ENCODE measurements at places on chromosomes 7 and 10.

- DNase-seq, result no peak
Measured at GRCh38 chr7:80641548-80641947, 3.1 kb downstream of the CD36 start.

DNA sequence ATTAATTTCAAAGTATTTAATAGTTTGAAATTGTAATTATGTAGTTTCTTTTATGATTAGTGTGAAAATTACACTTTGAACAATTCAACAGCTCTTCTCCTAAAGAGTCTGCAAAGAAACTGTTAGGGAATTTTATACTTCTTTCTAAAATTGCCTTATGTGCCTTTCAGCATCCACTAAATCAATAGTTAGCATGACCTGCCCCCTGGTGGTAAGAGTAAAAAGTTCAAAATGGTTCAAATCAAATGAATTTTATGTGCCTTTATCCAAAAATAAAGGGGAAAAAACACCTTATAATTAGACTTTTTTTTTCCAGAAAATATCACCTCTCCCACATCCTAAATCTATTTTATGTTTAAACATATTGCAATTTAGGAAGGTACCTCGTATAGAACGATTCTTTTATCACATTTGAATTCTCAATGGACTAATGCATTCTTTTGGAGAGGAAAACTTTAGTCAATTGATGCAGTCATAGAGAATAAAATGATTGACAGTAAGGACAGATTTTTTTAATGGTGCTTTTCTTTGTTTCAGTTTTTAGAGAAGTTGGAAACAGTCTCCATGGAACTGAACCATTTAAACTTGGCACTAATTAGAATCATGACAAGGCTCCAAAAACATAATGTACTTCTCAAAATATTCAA is 163.7 kb downstream of the SEMA3D start:
- DNase-seq, result no peak

GRCh38 chr7:139762886-139763285 is 14.9 kb downstream of the HIPK2 start:
- DNase-seq, result no peak

- no peak for DNase-seq
Measured at GRCh38 chr10:3658766-3659165, 126.2 kb downstream of the KLF6 start.

GRCh38 chr7:31955641-31956040 is 114.6 kb downstream of the PDE1C start:
- DNase-seq, result no peak

GRCh38 chr10:72176701-72177100 is 39.1 kb upstream of the ANAPC16 start:
- no peak for DNase-seq

- no peak for DNase-seq
Measured at GRCh38 chr7:126140858-126141466, 1111.8 kb downstream of the GRM8 start.

DNA sequence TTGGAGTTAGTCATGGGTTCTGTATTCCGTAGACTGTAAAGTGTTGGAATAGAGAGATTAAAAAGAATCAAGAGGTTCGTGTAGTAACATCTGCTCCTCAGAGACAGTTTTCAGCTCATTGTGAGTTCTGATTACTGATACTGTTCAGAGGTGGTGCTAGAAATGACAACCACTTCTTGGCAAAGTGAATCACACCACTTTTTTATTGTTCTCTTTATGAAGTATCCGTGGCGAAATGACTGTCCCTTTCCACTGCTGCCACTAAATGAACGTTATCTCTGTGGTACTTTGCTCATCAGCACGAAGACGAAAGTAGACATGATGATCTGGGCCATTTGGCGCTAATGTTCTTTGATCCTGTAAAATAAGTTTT is 860 bp downstream of the RPP30 start:
- no peak for DNase-seq

DNA sequence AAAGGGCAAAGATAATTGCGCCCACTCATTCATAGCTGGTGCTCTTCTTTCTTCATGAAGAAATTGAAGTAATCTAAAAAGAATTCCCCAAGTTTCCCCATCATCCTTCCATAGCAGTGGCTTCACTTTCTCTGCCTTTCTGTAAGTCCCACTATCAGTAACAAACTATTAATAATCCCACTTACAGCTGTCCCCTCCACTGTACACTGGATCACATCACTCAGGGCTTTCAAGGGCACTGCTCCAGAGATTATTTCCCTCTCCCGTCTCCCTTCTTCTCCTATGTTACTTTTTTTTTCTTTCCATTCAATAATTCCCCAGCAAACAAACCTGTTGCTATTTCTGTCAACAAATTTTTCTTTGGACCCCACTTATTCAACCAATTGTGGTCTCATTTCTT is 16.2 kb downstream of the DNAJB9 start:
- no peak for DNase-seq

- no peak for DNase-seq
Measured at GRCh38 chr10:131126321-131127137, 185.0 kb downstream of the TCERG1L start.

GRCh38 chr7:5470167-5470532 is 46.5 kb upstream of the TNRC18 start:
- no peak for DNase-seq

DNA sequence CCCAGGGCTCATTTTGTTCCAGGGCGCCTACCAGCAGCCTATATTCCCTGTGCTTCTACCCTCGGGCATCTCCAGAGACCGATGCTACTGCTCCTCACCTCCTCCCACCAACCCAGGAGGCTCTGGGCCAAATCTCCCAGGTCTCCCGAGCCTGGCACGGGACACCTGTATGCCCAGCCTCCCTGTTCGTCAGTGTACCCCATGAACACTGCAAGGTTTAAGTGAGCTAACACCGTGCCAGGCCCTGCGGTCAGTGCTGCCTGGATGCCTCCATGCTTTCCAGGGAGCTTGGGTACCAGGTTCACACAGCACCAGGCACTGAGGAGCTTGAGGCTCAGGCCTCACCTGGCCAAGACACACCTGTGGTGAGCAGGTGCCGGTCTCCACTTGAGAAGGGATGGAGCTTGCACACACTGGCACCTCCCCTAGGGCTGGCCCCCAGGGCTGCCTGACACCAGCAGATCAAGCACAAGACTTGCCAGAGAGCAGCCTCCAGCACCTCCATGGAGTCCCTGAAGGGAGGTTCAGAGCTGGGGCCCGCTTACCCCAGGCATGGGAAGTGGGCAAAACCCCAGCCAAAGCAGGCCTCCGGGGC is 80.3 kb downstream of the FAM53B start:
- DNase-seq, result no peak

DNA sequence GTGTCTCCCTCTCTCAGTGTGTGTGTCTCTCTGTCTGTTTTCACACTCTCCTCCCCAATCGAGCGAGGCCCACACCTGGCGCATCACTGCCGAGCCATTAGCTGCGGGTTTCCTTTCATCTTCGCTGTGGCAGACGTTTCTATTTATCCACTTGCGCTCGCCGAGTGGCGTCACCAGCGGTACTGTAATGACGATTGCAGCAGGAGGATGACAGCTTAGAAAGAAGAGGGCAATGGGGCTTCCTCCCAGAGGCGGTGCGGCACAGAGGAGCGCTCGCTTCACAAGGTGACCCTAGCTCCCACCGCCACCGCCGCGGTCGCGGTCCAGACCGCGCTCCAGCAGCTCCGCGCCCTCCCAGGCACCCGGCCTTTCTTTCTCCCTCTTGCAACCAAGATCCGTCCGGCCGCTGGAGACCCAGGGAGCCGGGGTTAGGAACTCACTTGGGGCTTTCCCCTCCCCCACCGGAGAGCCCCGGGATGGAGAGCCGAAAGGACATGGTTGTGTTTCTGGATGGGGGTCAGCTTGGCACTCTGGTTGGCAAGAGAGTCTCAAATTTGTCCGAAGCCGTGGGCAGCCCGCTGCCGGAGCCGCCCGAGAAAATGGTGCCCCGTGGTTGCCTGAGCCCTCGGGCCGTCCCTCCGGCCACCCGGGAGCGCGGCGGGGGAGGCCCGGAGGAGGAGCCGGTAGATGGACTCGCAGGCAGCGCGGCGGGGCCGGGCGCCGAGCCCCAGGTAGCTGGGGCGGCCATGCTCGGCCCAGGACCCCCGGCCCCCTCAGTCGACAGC is at the start of gene EVX1:
TSS of gene EVX1 (plus strand) at position 248 of the 785 bp plus-strand sequence. CDS start at position 477, 229 bp downstream.
- peak; percentile 25 for DNase-seq

- peak; percentile 87 for DNase-seq
Measured at GRCh38 chr10:38010119-38010903, at the start of gene ZNF33A. Gene ZNF33A, plus strand, starts transcription at chr10:38010675. Its CDS starts 1,667 bp downstream, at chr10:38012342.

DNA sequence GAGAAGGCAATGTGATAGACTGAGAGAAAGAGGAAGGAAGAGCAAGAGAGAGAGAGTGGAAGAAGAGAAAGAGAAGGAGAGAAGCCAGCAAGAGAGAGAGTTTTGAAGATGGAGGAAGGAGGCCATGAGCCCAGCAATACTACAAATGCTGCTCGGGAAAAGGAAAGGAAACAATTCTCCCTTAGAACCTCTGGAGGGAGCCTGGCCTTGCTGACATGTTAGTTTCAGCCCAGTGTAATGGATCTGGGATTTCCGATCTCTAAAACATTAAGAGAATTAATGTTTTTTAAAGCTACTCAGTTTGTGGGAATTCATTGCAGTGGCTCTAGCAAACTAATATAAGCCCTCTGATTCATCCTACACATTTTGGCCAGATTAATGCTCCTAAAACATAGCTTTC is 206.8 kb upstream of the MTPN start:
- no peak for DNase-seq

DNA sequence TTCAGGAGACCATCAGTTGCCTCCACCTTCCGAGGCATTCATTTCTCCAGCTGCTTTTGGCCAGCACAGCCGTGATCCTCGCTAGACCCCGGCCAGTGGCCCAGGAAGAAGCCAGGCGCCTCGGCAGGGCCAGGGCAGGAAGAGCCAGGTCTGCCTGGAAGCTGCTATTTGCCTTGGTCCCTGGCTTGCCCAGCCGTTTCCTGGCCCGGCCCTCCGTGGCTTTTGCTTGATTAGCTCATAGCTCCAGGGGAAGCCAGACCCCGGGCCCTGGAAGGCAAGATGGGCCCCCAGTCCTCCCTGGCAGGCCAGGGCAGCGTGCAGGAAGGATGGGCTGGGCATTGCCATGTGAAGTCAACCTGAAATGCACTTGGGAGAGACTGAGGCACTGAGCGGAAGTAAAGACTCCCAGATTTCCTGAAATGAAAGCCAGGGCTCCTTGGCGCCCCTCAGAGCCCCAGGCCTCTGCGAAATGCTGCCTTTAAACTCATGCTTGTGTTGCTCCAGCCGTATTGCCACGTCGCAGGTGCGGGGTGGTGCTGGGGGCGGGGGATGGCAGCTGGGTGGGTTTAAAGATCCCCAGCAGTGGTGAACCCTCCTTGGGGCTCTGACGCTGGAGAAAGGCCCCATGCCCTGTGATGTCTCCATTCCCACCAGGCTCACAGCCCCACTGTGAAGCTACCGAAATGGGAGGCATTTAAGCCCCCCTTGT is 160.6 kb downstream of the GRK5 start:
- no peak for DNase-seq

GRCh38 chr10:94402843-94403379 is 570 bp downstream of the TBC1D12 start:
- DNase-seq, result peak; percentile 2

- no peak for DNase-seq
Measured at GRCh38 chr7:80432166-80432565, 79.7 kb downstream of the GNAT3 start.

- DNase-seq, result no peak
Measured at GRCh38 chr10:114876169-114876568, 54.6 kb downstream of the FHIP2A start.

GRCh38 chr7:7867846-7868571 is 100.6 kb upstream of the GLCCI1 start:
- DNase-seq, result no peak

DNA sequence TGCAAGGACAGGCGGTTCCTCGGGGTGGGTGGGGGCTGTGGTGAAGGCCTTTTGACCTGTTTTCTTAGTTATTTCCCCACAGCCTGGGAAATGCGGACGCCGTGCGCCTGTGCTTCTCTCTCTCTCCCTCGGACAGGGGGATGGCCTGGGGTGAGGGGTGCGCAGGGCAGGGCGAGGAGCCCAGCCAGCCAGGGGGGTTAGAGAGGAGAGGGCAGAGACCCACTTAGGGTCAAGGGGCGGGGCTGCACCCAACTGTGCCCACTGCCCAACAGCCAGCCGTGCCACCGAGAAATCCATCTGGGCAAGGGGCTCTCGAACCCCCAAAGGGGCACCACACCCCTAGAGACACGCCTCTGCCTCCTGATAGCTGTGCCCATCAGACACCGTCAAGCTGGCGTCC is 53.8 kb downstream of the DPYSL4 start:
- no peak for DNase-seq

DNA sequence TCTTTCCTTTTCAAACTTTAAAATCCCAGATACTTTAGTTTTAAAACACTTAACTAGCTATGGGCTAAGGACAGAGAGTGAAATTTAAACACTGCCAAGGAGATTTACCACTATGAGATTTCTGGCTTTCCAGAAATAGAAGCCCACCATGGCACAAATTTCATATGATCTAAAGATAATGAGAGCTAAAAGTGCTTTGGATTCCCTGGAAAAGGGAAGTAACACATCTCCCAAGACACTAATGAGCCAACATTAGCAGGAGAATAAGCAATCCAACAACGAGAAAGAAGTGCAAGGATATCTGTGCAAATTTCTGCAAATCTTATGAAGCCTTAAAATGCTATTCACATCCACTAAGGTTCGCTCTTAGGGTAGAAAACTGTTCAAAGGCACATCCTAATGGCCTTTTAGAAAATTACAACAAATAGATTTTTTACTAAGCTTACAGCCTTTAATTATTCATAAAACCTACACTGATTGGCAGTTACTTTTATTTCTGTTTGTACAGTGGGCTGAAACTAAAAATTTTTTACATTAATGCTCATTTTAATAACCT is 100.3 kb downstream of the RAPGEF5 start:
- no peak for DNase-seq

DNA sequence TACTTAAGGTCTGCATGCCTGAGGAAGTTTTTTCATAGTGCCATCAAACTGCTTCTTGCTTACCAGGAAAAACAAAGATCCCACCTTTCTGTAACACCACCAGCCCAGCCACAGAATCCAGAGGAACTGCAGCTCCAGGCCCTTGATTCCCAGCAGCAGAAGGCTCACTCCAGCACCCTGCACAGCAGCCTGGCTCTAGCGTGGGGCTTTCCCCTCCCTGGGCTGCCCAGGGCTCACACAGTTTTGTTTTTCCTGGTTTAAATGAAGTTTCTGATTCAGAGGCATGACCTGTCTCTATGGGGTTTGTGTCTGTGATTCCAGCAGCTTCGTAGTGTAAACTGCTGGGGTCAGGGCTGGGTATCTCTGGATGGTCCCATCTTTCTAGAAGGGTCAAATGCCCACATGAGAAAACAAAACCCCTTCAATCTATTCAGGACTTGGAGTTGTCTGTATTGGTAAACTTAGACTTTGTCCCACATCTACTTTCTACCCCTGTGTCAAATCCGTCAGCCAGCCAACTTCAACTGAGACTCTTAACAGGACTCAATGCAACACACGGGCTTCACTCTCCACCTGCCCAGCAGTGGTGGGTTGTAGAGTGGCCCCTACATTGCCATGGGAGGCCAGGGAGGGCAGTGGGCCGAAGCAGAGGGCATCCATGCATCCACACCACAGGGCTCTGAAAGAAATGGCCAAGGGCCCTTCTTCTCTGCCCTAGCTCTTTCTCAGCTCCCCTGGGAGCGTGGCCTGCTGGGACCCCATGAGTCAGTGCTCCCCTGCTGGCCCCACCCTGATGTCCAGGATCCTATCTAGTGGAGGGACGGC is 73.6 kb downstream of the ATXN7L1 start:
- DNase-seq, result no peak

GRCh38 chr7:45718464-45719330 is 144.5 kb downstream of the ADCY1 start:
- DNase-seq, result no peak
